SK-N-SH (cell line): ENCODE measurements at places on chromosomes 4 and X.

DNA sequence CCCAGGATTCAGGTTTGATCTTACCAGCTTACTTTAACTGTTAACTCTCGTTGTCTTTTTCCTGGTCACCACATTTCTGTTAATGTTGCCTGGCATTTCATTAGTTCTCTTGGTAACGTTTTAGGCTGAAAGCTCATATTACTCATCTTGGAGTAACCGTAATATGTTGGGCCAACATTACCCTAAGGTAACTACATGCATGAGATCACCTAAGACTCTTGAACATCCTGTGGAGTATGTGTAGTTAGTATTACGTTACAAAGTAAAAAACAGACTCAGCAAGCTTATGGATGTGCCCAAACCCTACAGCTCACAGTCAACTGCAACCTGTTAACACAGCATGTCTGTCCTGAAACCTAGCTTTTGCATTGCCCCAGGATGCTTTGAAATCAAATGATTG is 203.3 kb upstream of the HS3ST1 start:
- no peak for DNase-seq

DNA sequence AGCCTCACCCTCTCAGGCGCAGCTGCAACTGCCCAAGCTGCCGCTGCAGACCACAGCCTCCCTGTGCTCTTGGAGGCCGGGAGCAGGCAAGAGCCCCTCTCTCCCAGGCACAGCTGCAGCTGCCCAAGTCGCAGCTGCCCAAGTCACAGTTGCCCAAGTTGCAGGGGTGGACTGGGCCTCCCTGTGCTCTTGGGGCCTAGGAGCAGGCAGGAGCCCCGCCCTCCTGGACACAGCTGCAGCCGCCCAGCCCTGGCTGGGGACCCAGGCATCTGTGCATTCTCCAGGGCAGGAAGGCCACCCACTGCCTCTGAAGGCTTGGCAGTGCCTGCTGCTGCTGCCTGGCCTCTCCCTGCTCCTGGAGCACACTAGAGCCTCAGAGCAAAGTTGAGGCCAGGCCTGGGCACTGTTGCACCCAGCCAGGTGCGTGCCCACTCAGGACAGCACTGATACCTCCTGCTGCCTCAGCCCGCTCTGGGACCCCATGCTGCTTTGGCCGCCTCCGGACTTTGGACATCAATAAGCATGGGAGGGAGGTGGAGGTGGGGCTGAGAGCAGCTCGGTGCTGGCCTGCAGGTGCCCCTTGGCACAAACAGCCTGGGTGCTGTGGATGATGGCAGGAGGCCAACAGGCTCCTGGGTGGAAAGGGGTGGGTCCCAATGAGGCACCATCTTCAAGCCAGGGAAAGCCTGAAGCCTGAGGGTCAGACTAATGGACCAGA is 247.5 kb downstream of the PDGFC start:
- no peak for DNase-seq

DNA sequence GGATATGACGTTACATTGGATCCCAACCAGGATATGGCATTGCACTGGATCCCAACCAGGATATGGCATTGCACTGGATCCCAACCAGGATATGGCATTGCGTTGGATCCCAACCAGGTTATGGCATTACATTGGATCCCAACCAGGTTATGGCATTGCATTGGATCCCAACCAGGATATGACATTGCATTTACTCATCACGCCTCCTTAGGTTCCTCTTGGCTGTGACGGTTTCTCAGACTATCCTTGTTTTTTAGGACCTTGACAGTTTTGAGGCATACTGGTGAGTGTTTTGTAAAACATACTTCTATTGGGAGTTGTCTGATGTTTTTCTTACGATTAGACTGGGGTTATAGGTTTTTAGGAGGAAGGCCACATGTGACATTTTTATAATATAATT is 5.4 kb upstream of the ACSL1 start:
- DNase-seq = no peak

GRCh38 chr4:11281720-11282119 is 147.0 kb downstream of the HS3ST1 start:
- no peak for DNase-seq

DNA sequence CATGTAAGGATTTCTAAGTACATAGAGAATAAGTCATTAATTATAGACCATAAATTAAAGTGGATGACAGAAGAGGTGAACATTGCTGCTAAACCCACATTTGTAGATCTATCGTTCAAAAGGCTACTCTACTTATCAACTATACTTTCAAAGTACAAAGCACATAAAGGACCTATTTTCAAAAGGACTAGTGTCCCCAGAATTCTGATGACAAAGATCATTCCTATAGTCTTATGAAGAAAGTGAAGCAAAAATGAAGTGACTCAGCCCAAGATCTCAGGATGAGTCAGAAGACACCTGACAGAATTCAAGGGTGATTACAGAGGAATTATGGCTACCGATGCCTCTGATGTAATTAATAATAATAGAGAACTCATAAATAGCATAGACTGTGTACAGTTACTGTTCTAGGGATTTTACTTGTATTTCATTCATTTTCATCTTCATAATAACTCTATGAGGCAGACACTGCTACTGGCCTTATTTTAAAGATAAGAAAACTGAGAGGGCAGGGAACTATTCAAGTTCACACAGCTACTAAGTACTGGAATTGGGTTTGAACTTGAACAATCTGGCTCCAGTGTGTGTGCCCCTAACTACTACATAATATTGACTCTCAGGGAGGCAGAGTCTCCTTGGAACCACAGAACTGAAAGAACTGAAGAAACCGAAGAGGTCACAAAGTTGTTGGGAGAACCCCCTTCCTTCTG is 17.1 kb downstream of the USP46 start:
- DNase-seq = no peak

GRCh38 chrX:34238896-34239295 is 106.8 kb upstream of the FAM47A start:
- no peak for DNase-seq

GRCh38 chr4:102362922-102363432 is 17.7 kb upstream of the SLC39A8 start:
- DNase-seq = no peak

DNA sequence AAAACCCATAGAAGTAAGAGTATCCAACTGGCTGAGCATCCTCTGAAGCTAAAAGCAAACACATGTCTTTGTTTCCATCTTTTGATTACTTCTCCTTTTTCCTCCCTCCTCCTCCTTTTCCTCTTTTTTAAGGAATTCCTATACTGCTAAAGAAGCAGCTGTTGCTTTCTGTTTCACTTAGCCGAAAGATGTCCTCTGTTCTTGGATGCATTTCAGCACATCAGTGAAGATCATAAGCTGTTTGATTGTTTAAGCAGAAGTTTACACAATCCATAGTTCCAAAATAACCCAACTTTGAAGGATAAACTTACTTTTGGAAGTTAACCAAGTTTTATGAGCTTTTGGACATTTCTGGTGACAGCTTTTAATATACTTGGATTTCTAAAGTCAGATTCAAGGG is 55.1 kb upstream of the TNIP3 start:
- DNase-seq = no peak

DNA sequence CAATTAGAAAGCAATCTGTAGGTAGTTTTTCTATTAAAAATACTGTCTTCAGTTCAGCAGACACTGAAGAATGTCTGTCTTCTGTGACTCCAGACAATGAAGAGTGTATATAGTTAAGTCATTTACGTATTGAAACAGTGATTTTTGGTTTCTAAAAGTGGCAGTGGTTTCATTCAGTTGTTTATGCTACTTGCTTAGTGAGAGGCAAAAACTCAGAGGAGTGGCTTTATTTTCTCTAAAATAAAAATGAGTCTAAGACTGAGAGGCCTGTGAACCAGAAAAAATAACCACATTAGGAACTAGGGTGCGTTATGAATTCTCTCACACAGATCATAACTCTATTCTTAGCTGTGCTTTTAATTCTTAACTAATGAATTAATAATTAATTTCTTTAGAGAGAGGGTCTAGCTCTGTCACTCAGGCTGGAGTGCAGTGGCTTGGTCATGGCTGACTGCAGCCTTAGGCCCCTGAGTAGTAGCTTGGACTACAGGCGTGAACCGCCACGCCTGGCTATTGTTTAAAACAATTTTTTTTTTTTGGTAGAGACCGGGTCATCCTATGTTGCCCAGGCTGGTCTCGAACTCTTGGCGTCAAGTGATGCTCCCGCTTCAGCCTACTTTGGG is 31.4 kb downstream of the FREM3 start:
- DNase-seq = no peak

GRCh38 chrX:81537723-81538122 is 335.8 kb downstream of the SH3BGRL start:
- DNase-seq = no peak

- peak; percentile 46 for DNase-seq
Observed at GRCh38 chrX:38220415-38221390, at the start of gene SRPX. Gene SRPX (minus strand): TSS chrX:38220871. CDS start chrX:38220792, 79 bp downstream.

DNA sequence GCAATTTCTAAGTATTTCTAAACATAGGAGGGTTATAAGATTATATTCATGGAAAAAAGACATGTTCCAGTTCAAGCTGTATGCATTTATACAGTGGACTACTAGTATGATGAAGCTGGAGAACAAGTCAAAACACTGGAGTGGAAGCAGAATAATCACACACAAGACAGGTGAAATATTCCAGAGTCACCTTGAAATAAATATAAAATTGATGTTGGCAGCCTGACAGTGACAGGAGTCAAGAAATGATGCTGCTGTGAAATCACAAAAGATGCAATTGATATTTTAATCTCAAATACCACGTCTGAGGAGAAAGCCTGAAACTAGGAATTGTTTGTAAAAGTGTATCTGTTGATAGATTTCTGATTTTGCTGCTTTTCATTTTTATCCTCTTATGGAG is 667.3 kb downstream of the IL1RAPL1 start:
- DNase-seq = no peak

DNA sequence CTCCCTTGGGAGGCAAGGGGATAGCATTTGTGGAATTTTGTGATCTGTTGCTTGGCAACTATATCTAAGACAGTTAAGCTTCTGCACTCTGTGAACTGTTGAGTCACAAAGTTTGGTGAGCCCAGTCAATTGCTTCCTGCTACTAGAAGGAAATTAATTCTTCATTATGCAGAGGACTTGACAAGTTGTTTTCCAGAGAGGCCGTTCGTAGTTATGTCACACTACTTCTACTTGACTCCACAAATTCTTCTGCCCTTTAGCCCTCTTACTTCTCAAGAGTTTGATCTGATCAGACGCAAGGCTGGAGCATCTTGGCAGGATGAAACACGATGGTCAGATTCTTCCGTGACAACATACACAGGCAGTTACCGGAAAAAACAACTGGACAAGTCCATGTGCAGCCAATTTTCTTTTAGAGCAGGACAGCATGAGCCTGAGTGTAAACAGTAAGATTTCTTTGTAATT is at the start of gene C4orf51:
Gene C4orf51 (plus strand): TSS at position 156 of the 465 bp plus-strand sequence. CDS start 58 bp downstream, at position 214.
- no peak for DNase-seq

DNA sequence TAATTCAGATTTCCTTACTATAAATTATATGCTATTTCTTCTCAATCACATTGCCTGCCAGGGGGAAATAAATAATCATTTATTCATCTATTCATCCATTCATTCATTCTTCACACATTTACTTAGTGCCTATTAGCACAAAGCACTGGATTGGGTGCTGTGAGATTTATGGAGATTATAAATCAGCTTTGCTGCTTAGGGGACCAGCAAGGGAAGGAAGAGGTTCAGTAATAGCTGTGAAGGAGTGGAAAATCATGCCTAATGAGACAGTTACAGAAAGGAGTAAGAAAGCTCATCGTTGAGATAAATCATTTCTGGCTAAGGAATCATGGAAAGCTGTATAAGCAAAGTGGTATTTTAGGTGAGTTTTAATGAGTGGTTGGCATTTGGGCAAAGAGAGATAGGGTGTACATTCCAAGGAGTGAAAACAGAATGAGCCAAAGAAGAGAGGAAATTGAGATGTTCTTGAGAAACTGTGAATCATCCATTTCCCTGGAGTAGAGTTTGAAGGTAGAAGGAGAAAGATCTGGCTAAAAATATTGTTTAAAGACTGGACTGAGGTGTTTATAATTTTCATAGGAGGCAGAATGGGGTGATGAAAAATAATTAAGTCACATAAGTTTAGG is 9.6 kb downstream of the ARSJ start:
- DNase-seq = no peak

DNA sequence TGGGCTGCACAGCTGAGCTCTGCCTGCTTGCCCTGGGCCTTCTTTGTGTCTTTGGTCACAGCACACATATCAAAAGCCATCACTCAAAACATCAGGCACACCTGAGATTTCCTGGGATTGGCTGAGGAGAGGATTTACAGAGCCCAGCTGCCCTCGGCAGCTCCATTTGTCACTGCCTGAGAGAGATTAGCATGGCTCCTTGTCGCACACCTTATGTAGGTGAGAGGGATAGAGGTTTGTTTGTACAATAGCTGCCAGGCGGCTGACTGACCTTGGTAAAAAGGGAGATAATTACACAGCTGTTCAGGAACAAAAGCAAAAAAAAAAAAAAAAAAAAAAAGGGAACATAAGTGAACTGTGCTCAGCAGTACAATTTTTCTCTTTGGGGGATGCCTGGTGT is 63.2 kb downstream of the MGST2 start:
- DNase-seq = no peak

DNA sequence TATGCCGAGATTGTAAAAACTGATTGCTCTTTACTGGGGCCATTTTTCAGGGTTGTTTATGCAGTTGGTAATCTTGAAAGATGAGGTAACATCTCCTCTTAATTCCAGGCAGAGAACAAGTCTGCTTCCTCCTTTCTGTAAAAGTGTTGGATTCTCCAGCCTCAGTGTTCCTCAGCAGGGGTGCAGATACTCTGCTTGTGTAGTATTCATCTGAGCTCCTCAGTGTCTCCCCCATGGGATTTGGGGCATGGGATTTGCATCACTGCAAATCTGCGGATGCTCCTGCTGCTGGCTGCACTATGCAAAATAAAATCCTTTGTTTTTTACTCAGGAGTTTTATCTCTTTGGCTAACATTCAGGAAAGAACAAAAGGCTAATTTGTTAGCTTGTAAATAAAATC is 104.9 kb upstream of the ATP8A1 start:
- DNase-seq = no peak

DNA sequence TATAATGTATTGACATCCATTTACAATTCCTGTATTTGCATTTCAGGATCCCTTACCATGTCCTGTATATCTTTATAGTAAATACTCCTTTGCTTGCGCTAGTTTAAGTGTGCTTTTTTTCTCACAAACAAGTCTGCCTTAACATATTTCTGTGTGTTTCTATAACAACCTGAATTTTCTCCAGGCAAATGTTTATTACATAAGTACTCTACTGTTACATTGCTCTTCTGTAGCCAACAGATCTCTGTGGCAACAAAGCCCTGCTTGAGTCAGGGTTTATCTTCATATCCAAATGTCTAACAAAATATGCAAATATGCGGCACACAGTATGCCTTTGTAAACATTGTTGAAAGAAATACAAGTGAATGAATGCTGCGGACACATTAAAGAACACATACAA is 625.5 kb downstream of the TLL1 start:
- DNase-seq = no peak

DNA sequence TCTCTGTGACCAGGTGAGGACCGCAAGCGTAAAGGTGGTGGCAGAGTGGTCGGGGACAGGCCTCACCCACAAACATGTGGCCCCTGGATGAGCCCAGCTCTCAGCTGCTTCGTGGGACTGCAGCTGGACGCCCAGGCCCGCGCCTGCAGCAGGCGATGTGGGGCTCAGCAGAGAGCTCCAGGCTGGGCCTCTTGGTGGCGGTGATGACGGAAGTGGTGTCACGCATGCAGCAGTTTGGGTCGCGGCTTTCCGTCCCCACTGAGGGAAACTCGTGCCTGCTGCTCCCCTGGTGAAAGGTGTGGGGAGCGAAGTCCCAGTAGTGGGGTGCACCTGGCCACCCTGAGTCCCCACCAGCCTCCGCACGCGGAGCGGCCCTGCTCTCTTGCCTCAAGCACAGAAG is 26.9 kb downstream of the PCGF3 start:
- DNase-seq = no peak
